Choroid plexus epithelial cell (primary cell): ENCODE measurements at places on chromosomes 7 and 10.
A peak's percentile ranks its signal among the peaks of the same experiment; 100 is the strongest.

DNA sequence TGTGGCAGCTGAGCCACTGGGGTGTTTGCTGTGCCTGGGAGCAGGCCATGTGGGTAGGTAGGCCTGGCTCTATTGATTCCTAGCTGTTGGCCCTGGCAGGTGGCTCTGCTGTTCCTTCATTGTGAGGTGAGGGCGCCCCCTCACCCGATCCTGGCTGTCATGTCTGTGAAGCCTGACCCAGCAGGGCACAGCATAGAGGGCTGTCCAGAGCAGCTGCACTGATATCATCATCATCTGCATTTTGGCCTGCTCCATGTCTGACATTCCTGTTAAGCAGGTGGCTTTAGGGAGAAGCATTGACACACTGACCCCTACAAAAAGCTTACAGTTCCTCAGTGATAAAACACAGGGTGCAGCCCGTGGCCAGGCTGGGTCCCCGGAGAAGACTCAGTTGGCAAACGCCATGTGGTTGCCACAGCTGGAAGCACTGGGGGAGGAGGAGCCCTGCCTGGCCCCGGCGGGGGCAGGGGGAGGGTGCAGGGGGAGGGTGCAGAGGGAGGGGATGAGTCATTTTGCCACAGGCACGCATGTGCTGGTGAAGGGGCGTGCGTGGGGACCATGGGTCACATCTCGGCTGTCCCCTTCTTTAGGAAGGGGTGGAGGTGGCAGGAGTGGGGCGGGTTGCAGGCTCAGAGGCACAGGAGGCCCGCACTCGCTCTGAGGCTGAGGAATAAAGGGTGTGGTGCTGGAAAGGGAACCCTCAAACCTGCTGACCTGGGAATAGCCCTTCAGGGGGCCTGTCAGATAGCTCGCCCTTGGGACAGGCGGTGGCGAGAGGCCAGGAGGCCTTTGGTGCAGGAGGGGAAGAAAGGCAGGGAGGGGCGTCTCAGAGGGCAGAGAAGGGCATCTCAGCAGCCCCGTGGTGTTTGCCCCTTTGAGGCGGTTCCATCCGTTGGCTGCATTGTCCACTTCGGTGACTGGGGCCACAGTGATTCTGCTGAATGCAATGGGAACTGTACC is 31.6 kb downstream of the IKZF1 start:
- DNase-seq = no peak

- DNase-seq = peak; percentile 36
Measured at GRCh38 chr7:29091715-29092114, 54.6 kb downstream of the CPVL start.

DNA sequence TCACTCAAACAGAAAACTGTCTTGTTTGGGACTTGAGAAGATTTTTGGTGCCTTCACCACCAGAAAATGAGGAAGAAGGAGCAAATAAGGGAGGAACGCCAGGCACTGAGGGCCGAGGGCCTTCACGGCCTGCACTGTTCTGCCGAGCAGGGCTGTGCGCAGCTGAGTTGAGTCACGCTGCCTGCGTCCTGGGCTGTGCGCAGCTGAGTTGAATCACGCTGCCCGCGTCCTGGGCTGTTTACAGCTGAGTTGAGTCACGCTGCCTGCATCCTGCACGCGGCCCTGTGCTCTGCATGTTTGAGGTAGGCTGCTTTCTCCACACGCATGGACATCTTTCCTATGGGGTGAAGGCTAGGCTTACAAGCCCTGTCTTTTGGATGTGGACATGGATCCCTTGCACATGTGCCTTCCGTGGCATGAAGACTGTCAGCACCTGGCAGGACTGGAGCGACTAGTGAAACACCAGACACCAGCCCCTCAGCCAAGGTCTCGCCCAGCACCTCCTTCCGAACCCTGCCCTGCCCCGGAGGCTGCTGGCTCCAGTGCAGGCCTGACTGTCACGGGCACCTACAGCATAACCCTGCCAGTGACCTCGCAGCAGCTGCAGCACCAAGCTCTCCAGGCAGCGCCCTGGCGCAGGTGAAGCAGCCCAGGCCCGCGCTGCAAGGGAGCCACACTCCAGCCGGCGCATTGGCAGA is 96.7 kb downstream of the HTR5A start:
- DNase-seq = no peak

- DNase-seq = peak; percentile 65
Measured at GRCh38 chr7:30091491-30091912, 43.3 kb upstream of the MTURN start.

GRCh38 chr10:93309062-93309461 is 173.1 kb downstream of the MYOF start:
- DNase-seq = peak; percentile 67
